ENCODE measurements at places on chromosomes 4 and X.
A peak's percentile ranks its signal among the peaks of the same experiment; 100 is the strongest.

DNA sequence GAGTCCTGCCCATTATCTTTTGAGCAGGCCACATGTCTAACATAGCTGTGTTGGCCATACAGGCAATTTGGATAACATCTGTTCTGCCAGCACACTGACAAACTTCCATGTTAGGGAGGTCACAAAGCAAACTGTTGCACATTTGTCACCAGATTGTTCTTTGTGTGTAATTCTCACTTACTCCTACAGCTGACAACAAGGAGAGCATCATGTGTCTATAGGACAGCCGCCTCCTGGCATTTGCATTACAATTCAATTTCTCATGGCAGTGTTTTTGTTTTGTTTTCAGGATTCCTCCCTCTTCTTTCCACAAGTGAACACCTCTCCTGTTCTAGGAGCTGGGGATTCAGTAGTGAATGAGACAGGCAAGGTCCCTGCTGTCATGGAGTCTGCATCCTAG lies 94.3 kb upstream of the LEF1 start:
- DNase-seq = no peak

DNA sequence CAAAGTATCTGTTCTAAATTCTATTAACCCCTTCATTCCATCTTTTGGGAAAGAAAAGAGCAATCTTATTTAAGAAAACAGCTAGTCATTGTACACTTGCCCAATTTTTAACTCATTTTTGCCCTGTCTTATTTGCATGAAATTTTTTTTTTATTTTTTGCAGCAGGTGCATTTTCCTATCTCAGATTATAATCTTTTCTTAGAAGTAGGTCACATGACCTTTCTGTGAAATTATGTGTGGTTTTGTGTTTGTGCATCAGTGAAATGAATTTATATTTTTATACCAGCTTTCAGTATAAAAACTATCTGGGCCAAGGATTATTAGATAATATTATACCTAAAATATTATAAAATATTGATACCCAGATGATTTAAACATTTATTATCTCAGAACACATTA lies 145.6 kb downstream of the INPP4B start:
- no peak for DNase-seq

DNA sequence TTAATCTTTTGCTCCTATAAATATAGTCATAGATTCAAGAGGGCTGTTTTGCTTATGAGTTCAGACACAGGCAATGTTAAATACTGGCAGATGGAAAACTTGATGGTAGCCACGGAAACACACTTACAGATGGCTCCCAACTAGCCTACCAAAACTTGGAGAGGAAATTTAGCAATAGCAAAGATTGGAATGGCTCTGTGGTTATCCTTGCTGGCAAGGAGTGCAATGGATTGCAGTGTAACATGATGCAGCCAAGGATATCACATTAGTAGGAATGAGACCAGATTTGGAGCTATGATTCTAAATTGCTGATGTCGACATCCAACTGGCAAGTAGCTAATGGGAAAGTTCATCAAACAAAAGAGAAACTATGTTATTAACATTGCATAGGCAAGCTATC lies 791.0 kb upstream of the DIAPH2 start:
- no peak for DNase-seq

GRCh38 chr4:1604706-1605205 lies 79.4 kb downstream of the FAM53A start:
- DNase-seq = no peak

GRCh38 chrX:151178746-151179145 lies 2.4 kb downstream of the GPR50 start:
- no peak for DNase-seq

DNA sequence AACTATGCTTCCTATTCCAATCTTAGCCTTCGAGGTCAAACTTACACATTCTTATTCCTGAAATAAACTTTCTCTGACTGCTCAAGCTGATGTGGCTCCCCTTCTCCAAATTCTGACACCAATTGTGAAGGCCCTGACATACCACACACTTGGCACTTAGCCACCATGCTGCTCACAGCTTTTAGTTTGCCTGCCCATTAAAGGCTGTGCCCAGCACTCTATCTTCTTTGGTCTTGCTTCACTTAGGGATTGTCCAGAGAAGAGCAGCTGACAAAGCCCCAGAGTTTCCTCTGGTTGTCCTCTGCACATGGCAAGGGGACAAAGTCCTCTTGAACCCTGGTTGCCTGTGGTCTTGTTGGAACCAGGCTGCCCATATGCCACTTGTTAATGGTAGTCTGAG lies 126.1 kb downstream of the ARHGEF9 start:
- no peak for DNase-seq

- DNase-seq = no peak
These were observed 17.0 kb upstream of the MAPK10 start for GRCh38 chr4:86376850-86377249.

- DNase-seq = no peak
These were observed 6.9 kb downstream of the GAK start for GRCh38 chr4:925171-925570.

DNA sequence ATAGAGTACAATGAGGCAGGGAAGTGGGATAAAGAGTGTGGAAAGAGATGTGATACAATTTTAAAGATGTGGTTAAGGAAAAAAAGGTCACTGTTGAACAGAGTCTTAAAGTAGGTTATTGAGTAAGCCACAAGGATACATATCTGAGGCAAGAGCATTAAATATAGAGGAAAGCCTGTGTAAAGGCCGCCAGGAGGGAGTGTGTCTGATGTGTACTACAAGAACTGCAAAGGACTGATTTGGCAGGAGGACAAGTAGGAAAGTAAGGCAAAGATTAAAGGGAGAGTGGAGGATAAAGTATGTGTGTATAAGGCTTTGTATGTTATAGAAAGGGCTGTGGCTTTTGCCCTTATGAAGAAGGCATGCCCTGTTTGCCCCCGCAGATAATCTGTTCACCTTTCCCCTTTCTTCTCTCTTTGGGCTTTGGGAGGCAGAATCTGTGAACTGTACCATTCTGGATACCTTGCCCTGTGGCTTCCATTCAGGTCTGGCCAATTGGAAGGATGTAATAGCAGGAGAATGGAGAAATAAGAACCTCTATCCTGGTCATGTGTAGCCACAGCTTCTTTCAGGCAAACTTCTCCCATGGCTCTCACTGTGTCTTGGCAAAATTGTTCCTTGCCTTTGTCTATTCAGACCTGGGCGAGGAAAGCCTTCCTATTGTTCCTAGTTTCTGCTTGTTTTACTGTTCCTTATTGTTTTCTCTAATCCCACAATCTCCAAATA lies 68.9 kb upstream of the FAM47B start:
- no peak for DNase-seq

DNA sequence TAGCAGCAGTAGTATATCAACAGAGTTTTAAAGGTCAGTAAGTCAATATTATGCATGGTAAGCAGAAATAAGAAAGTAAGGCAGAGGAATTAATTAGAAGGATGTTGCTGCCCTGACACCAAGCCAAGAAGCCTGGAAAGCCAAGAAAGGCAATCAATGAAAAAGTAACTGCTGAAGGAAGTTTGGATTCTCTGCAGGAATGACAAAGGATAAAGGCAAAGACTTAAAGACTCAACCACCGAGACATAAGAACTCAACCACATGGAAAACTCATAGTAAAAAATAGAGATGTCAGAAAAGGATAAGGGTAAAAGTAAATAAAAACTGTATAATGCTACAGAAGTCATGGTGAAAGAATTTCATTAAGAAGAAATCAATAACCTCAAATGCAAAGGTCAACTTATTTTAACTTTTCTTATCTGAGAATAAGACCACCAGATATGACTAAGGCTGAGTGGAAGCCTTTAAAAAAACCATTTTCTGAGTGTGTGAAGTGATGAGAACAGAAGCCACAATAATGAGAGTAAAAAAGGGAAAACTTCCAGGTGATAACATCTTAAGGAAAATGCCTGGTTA lies 55.2 kb downstream of the NEK1 start:
- DNase-seq = no peak

- DNase-seq = no peak
These were observed 557 bp downstream of the PIGG start for GRCh38 chr4:499567-499966.

GRCh38 chrX:138664466-138664865 lies 47.1 kb downstream of the FGF13 start:
- DNase-seq = no peak

GRCh38 chr4:140374130-140374477 lies 658 bp downstream of the SCOC start:
- DNase-seq = no peak

DNA sequence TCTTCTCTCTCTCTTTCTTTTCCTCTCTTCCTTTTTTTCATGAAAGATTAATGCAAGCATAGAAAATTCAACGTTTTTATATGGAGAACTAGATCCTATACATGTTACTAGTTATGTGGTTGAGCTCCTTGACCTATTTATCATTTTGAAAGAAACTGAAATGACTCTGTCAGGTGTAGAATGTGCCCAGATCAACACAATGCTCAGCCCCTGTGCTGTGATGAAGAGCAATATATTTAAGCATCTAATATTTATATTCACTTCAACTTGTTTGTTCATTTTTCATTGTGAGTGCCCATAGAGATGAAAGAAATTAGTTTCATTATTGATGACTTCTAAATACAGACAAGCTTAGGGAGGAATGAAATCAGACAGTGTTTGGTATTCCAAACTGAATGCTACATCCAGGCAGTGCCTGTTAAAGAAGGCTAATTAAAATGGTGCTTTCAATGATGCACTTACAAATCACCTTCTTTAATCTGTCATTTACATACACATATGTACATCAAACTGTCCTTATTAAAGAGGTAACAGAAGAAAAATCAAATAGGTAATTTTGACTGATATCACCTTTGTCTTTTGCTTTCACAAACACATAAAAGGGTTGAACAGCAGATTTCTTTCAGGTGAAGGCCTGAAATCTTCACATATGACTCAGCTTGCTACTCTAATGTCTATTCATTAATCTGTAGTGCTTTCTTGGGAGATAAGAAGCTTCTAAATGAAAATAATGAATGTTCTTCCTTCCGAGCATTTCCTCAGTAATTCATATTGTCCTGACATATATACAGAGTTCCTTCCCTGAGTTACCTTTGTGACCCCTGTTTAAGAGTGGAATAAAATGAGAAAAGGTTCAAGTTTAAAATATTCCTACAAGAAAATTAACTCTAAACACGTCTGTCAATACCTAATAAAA lies 915.9 kb downstream of the PDHA2 start:
- DNase-seq = no peak

- DNase-seq = peak; percentile 11
These were observed 1.5 kb downstream of the CASP6 start for GRCh38 chr4:109701566-109702410.

- no peak for DNase-seq
These were observed 51.9 kb upstream of the HUWE1 start for GRCh38 chrX:53738370-53738906.

DNA sequence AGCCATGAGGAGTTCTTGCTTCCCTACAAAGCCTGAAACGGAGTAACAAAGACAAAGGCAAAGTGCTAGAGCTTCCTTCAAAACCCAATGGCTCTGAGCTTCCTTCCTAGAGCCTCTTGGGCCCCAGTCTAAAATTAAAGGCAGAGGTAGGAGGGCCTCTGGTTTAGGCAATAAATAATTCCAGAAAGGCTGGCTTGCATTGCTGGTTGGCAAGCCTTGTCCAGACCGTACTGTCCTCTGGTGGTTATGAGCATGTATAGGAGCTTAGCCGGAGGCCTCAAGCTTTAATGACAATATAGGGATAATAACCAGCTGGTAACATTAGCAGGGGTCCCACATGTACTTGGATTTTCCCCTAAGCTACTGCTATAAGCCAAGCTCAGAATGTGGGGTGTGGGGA lies 237.3 kb downstream of the AR start:
- DNase-seq = no peak

- DNase-seq = no peak
These were observed 233.6 kb upstream of the DIPK2B start for GRCh38 chrX:45434231-45434630.

- no peak for DNase-seq
These were observed 5.9 kb downstream of the SH3D19 start for GRCh38 chr4:151319490-151319889.

DNA sequence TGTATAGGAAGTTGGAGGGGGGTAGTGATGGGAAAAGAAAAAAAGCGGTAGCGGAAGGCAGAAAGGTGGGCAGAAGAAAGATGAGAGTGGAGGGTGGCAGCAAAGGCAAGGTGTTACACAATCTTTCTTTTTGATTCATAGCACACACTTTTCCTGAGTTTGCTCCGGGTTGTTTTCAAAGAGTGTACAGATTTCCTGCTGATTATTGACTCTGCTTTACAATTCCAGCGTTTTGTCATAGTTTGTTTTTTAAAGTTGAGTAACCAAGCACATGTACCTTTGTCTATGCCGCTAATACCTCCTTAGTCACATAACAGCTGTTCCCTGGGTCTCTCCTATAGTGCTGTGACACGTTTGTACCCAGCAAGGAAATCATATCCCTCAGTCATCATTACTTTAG lies 50.3 kb downstream of the AGA start:
- DNase-seq = no peak

DNA sequence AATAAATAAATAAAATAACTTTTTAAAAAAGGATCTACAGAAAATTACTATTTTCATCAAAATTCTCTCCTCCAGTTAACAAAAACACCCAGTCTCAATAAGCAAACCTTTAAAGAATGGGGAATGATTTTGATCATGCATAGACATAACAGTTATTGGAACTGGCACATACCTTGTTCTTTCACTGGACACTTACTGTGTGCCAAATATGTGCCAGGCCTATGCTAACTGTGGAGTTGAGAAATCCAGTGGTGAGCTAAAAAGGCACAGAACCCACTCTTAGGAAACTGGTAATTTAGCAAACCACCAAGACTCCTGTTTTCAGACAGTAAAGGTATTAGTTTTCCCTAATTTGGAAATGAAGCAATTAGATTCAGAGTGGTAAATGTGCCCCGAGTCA lies 39.1 kb downstream of the CLOCK start:
- DNase-seq = no peak

- no peak for DNase-seq
These were observed 585.8 kb upstream of the FAT1 start for GRCh38 chr4:187309456-187309855.

DNA sequence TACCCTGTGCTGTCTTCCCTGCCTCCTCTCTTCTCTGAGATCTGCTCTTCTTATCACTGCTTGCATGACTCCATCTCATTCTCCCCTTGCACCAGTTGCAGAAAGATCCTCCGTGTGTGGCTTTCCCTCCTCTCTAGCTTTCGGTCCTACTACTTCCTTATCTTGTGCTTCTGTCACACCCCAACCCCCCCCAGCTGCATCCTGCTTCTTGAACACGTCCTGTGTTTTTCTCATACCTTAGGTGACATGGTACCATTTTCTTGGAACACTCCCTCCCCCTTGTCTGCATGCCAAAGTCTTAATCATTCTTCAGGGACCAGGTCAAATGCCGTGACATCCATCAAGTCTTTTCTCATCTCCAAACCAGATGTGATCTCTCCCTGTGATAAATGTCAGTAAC lies 46.4 kb downstream of the FHL1 start:
- no peak for DNase-seq

DNA sequence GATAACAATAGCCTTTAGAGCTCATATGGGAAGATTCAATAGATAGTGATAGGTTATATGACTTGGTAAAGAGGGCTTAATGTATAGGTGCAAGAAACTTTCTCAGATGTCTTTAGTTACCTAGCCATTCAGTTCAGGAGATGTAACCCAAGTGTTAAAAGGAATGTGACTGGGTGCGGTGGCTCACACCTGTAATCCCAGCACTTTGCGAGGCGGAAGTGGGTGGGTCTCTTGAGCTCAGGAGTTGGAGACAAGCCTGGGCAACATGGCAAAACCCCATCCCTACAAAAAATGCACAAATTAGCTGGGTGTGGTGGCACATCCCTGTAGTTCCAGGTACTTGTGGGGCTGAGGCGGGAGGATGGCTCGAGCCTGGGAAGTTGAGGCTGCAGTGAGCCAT lies 7.9 kb downstream of the TET2 start:
- no peak for DNase-seq

Measured in HEK293T (cell line).